ENCODE measurements at places on chromosomes 6 and 20.

DNA sequence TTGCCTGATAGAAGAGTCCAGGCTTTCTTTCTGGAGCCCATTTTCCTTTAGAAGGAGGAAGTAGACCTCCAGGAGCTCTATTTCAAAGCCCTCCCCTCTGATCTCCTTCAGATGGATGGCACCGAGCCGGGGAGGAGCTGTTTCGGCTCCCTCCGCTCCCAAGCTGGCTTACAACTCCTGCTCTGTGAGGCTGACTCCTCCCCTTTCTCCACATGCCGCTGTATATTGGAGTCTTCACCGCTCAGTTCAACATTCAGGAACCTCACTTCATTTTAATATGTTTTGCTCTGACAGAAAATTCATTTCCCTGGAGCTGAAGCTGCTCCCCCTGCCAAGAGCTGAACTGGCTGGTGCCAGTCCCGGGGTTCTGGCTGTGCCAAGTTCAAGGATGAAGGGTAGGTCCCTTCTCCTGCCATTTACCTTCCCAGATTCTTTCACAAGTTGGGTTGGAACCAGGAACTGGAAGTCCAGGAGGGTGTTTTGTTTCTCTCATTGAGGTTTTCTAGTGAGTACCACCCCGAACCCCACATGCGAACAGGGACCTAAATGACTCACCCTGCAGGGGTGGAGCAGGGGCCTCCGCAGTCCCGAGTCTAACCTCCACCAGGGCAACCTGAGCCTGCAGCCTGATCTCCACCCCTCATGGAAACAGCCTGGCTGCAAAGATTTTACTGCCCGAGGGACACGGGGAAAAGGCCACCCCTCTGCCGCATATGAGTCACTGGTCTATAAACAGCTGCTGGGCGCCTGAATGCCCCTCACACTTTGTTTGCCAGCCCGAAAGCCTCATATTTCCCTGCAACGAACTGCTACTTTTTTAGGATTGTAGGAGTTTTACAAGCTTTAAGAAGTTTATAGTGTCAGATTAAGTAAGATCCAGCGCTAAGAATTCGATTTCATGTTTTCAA is 68.6 kb upstream of the FOXA2 start:
- DNase-seq = no peak

DNA sequence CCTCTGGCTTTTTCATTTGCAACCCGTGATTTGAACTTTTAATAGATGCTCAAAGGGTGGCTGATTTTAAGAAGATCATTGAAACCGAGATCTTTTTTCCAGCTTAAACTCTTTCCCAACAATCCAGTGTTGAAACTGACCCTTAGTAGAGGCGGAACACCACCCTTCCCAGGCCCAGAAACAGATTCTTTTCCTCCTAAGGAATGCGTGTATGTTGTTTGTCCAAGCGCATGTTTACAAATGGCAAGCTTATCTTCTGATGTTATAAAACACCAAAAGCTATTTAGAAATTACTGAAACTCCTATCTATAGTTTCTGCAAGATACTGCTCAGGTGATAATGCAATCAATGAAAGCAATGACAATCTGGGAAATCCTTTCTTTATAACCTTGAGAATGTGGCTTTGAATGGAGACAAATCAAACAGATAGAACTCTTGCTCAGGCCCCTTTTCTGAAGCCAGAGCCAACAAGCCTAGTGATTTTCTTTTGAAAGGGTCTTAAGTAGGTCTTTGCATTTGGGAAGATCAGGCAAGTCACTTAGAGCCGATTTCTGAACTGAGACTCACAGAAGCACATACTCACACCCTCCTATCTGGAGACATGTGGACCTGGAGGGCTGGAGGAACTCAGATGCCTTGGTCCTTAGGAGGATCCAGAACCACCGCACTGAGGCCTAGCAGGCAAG is 9.1 kb downstream of the BANF2 start:
- DNase-seq = no peak

GRCh38 chr6:14082771-14083170 is 34.8 kb upstream of the CD83 start:
- DNase-seq = no peak

DNA sequence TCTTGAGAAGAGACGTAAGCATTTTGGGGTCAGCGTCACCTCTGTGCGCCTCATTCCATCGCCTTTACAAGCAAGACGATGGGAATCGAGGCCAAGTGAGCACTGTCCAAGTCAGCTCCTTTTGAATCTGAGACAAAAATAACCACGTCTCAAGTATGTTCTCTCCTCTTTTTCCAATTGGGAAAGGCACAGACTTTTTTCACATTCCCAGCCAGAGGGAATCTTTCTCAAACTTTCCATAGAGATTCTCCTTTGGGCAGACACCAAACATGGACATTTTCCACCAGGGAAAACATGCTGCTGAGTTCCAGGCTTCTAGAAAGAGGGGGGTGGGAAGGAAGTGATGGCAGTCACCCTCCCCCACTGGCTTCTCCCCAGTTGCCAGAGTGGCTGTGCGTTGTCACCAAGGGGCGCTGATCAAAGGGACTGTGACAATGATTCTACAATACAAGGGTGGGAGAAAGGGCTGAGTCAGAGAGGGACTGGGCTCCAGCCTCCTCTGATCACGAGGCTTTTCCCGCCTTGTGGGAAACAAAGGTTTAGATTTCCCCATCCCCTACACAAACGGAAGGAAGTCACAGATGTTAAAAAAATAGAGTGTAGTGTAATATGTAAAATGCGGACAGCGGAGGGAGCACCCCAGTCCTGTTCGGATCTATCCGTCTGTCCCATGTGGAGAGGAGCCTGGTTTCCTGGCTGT is 281.9 kb upstream of the RNF24 start:
- DNase-seq = no peak

GRCh38 chr20:37729909-37730308 is 36.1 kb downstream of the CTNNBL1 start:
- DNase-seq = no peak

DNA sequence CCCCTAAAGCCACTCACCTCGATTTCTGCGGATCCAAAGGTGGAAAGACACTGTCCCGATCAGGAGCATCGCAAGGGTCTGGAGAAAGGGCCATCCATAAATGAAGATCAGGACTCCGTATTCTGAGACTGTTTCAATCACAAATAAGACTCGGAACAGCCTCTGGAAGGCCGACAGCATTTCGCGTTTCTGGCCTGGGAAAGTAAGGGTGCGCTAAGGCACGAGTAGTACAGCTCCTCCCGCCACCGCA is 44.6 kb downstream of the DPPA5 start:
- peak; percentile 75 for DNase-seq

DNA sequence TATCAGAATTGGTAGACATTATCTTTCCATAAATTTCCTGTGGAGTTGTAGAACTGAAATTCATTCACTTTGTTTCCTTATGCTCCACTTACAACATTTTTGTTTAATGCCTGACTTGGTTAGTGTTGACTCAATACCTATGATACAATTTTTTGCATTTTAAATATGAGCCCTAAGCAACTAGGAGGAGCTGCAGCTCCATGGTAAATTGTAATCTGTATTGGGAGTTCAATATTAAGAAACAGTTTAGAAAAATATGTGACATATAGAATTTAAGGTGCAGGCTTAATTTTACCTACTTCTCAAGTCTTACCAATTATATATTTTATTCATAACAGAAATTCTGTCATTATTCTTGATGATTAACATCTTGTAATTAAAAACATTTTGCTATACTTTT is 868.3 kb downstream of the EYS start:
- DNase-seq = no peak

GRCh38 chr6:16947375-16948015 is 154.4 kb upstream of the STMND1 start:
- no peak for DNase-seq

- DNase-seq = no peak
Measured at GRCh38 chr20:4944518-4945313, 56.6 kb downstream of the SLC23A2 start.

- DNase-seq = no peak
Measured at GRCh38 chr6:144340541-144341371, 55.6 kb downstream of the UTRN start.

GRCh38 chr20:45096781-45097180 is 4.1 kb downstream of the KCNS1 start:
- no peak for DNase-seq

GRCh38 chr6:136511397-136511796 is 38.8 kb downstream of the MAP7 start:
- DNase-seq = no peak

DNA sequence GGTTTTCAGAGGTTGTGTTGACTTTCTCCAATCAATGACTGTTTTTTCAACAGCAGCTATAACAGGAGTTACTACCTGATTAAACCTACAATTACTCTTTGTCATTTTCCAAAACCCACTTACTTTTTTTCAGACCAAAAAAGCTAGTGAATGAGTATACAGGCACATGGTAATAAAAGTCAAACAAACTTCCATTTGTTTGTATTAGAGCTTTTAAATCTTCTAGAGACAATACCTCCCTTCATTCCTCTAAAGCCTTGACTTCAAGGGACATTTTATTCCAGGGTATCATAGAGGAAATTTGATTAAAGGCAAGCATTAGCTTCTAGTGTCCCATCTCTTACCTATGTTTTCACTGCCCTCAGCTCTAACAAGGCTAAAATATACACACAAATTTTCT is 52.7 kb downstream of the IL22RA2 start:
- no peak for DNase-seq

GRCh38 chr20:62088258-62089127 is 22.8 kb upstream of the TAF4 start:
- DNase-seq = no peak

DNA sequence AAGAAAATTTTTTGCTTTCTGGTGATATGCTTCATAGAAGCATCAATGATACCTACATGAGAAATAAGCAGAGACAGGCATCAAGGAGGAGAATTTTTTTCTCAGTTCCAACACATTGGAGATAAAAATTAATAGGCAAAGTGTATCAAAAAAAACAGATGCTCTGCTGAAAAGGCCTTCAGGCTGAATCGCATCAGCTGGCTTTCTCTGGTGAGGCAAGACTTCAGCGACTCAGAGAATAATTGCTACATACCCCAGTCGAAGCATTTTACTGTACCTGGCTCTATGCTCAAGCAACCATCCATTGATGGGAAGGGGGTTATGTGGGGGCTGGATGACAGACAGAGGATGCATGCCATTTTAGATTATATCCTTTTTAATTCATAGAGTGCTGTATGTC is 415.1 kb downstream of the TFAP2A start:
- no peak for DNase-seq

GRCh38 chr6:116508527-116508926 is 2.9 kb upstream of the CALHM5 start:
- DNase-seq = no peak

- DNase-seq = no peak
Measured at GRCh38 chr6:136503303-136504029, 46.8 kb downstream of the MAP7 start.

DNA sequence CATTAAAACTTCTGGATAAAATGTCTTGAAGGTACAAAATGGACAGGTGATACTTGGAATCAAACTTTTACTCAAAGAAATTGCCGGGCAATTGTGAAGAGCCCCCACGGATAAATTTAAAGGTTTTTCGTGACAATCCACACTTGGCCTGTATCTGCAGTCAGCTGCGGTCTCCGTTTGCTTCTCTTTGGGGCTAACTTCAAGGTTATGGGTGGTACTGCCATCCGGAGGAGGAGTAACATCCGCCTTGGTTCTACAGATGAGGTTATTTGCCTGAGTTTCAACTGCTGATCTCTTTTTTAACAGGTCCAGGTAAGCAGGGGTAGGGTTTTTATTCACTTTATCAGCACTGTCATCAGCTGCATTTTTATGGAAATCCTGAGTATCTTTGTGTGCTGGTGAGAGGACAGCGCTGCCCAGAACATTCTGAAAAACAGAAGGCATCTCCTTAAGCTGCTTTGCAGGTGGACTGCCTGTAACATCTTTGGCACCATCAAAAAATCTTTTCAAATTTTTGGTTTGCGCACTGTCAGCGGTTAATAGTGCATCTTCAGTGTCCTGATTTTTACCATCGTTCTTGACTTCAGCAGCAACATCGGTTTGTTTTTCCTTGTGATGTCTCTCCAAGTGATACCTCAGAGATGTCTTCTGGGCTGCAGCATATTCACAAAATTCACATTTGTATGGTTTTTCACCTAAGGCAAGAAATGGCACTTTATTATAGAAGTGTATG is 16.9 kb downstream of the ZNF217 start:
- DNase-seq = no peak

DNA sequence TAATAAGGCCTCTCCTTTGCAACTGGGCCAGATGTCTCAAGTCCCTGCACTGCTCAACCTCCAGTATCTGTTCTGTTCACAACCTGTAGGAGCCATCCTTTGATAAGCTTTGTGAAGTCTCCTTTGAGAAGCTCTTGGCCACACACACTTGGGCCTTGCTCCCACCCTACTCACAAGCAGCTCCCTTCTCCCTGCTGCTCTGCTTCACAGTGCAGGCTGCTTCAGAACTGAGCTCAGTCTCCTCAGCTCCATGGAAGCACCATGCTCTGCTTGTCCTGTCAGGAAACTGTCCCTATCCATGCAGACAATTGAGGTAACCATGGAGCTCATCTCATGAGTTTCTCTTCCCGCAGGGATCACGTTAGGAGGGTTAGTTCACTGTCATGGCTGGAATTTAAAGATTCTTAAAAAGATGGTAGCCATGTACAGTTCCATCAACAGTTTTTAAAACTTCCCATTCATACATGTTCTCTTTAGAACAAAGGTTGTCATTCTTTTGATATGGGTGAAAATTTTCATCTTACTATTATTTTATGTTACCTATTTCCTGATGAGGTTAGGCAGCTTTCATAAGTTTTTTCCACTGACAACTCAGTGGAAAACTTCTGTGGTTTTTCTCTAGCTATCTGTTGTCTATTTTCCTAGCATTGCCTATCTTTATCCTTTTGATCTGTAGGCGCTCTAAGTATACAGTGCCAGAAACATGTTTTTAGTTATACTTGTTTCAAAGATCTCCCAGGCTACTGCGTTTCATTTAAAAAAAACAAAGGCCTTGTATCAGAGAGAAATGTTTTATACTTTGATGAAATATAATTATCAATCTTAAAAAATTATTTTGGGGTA is 62.6 kb downstream of the AK9 start:
- no peak for DNase-seq

- DNase-seq = peak; percentile 28
Measured at GRCh38 chr20:6636209-6637159, 131.0 kb upstream of the BMP2 start.
